ENCODE measurements at places on chromosomes 1 and 21. TPM values are rescaled to one million over a fixed set of nuclear protein-coding genes. Genes with fewer than 3 reads are reported as not detected.

Gene SPATA21
- not detected for total RNA-seq

Gene PPIAL4G
- total RNA-seq = not detected

Gene TRPM2
- total RNA-seq = 2.6 TPM

Gene TCP10L
- total RNA-seq = 1.1 TPM

Gene DDR2
- total RNA-seq = 49.0 TPM
